ENCODE measurements at places on chromosomes 7 and 10. TPM values are rescaled to one million over a fixed set of nuclear protein-coding genes. Genes with fewer than 3 reads are reported as not detected.

Gene TMEM236
- total RNA-seq: 2.2 TPM

Gene VSTM4
- total RNA-seq: 20.2 TPM

Gene PNLIPRP1
- total RNA-seq: 1.1 TPM

Gene HIF1AN
- total RNA-seq: 30.8 TPM

Gene DRGX
- not detected for total RNA-seq

Gene TAC1
- 0.19 TPM for total RNA-seq

Gene SLC26A5
- not detected for total RNA-seq

Gene TET1
- total RNA-seq: 3.2 TPM

Gene ATXN7L1
- 9.5 TPM for total RNA-seq

Gene GIMAP7
- 23.5 TPM for total RNA-seq

Gene PLAC9
- 155 TPM for total RNA-seq

Gene PRPS1L1
- total RNA-seq: not detected

Gene KEL
- total RNA-seq: 0.67 TPM

Gene BAZ1B
- 43.5 TPM for total RNA-seq

Gene ACTR3C
- 1.00 TPM for total RNA-seq

Gene OR9A2
- not detected for total RNA-seq

Gene CUZD1
- 0.48 TPM for total RNA-seq

Gene HHEX
- total RNA-seq: 9.9 TPM

Gene SIRT1
- total RNA-seq: 19.5 TPM

Gene TMEM225B
- 0.57 TPM for total RNA-seq

Gene CYP26C1
- total RNA-seq: not detected

Gene HOXA6
- total RNA-seq: 8.6 TPM

Gene SNCG
- 61.1 TPM for total RNA-seq

Gene ADRA2A
- 7.7 TPM for total RNA-seq

Gene ZNF722
- total RNA-seq: not detected

Gene TEX36
- not detected for total RNA-seq

Gene SLC26A3
- total RNA-seq: not detected

Gene TUBB8
- total RNA-seq: not detected

Gene LYZL2
- total RNA-seq: not detected

Gene C10orf62
- 0.46 TPM for total RNA-seq

Gene ATP5F1C
- 202 TPM for total RNA-seq
